ENCODE measurements at places on chromosomes 3 and 15. TPM values are rescaled to one million over a fixed set of nuclear protein-coding genes. Genes with fewer than 3 reads are reported as not detected.

- no peaks in the 10 kb centered on the region for H3K4me1 ChIP-seq
- H3K36me3 ChIP-seq = no peaks in the 10 kb centered on the region
- no peak overlapping the region for H3K4me3 ChIP-seq
- no peak overlapping the region for H3K27ac ChIP-seq
Measured at GRCh38 chr3:110618512-110619226, 452.9 kb upstream of the NECTIN3 start.

Gene SLC7A14
- 0.25 TPM for total RNA-seq

GRCh38 chr3:130853581-130853980, 40.3 kb upstream of the ATP2C1 start:
- H3K36me3 ChIP-seq = no peaks in the 10 kb centered on the region
- peaks cover 22% of the 10 kb centered on the region for H3K4me1 ChIP-seq
- DNase-seq = no peak
- H3K27ac ChIP-seq = no peak overlapping the region

DNA sequence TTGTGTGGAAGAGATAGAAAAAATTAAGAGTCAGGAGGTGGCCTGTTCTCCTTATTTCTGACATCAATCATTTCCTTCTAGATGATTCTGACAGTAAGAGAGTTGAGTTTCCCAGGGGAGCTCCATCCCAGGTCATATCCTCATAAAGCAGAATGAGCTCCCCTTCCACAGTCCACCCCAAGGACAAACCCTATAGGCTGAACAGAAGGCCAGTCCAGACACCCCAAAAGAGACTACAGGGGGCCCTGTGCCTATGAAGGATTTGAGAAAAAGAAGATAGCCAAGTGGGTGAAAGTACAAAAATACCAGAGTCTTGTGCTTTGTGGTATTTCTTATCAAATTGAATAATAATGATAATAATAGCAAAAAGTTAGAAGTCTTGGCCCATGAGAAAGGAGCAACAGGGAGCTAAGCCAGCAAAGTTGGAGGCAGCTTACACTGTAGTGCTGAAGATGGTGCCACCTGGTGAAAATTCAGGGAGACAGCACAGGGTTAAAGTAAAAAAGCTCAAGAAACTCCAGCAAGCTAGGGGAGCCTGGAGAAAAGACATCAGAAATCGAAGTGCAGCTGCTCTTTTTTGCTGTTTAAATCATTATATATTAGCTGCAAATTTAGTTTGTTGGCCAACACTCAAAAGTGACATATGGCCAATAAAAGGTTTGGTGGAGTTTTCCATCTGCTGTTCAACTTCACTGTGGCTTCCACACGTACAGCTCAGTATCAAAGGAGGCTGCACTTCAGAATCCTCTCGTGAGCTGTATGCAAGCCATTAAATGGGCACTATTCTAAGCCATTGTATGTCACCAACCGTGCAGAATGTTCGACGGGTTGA, 35.8 kb upstream of the SLC24A5 start:
- H3K36me3 ChIP-seq = no peaks in the 10 kb centered on the region
- no peak overlapping the region for H3K4me3 ChIP-seq
- no peaks in the 10 kb centered on the region for H3K4me1 ChIP-seq
- no peaks in the 10 kb centered on the region for H3K27me3 ChIP-seq
- H3K27ac ChIP-seq = no peak overlapping the region
- DNase-seq = no peak

Gene RBPMS2
- total RNA-seq = 0.63 TPM

- no peak overlapping the region for H3K4me3 ChIP-seq
- H3K4me1 ChIP-seq = no peaks in the 10 kb centered on the region
- H3K27me3 ChIP-seq = no peaks in the 10 kb centered on the region
- no peak overlapping the region for H3K27ac ChIP-seq
- no peak for DNase-seq
Measured at GRCh38 chr3:113243846-113244245, 32.5 kb downstream of the BOC start.

Gene KNG1
- total RNA-seq = not detected

DNA sequence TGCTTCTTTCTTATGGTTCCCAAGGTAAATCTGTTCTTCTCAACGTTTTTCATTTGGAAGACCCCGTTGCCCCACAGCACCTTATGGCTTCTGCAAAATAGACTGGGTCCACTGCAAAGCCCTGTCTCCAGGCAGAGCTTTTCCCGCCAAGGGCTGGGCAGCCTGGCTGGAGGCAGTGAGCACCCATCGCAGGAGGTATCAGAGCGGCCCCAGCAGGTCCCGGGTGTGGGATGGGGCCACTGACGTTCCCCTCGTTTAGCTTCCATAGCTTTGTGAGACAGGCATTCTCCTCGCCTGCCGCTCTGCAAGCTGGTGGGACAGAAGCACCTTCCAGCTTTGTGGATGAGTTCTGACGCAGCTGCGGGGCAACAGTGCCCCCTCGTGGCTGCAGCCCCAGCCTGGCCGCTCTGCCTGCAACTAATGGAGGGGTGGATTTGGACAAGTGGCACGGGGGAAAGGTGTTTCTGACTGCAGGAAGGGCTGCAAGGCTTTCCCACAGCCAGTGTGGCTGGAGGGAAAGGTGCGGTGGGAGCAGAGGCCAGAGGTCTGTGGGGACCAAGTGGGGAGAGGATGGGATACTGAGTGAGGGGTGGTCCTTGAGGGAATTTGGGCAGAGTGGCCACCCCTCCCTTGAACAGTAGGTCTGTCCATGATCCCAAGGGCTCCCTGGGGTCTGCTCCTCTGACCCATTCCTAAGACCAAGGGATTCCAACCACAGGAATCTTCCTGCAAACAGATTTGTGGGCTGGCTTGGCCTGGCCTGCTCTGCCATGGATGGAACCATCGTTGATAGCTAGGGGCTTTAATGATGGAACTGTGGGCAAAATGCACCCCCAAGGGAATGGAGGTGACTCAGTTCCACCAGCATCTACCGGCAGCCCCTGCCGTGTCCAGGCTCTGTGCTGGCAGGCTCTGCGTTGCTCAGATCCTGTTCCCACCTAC, 99.4 kb downstream of the FBLN2 start:
- H3K36me3 ChIP-seq = no peaks in the 10 kb centered on the region
- no peak overlapping the region for H3K27ac ChIP-seq
- H3K4me1 ChIP-seq = no peaks in the 10 kb centered on the region
- no peaks in the 10 kb centered on the region for H3K27me3 ChIP-seq

- H3K36me3 ChIP-seq = no peaks in the 10 kb centered on the region
- H3K4me1 ChIP-seq = no peaks in the 10 kb centered on the region
- no peak overlapping the region for H3K4me3 ChIP-seq
- no peak overlapping the region for H3K27ac ChIP-seq
- H3K27me3 ChIP-seq = no peaks in the 10 kb centered on the region
- no peak for DNase-seq
Measured at GRCh38 chr15:28955160-28955992, 69.6 kb downstream of the APBA2 start.

DNA sequence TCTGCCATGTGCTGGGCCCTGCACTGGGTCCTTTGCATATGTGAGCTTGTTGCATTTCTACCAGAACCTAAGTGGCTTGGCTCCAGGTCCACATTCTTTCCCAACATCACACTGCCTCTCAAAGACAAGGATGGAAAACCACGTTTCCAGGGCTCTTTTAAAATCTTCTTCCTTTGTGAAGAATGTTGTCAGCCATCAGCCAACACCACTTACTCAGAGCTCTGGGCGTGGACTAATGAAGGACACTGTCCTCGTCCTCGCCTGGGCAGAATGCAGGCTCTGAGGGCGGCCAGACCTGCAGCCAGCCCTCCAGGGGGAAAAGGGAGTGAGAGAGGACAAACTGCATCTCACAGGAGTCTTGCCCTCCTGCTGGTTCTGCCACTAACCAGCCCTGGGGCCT, 49.7 kb downstream of the MAGEF1 start:
- no peaks in the 10 kb centered on the region for H3K27me3 ChIP-seq
- no peak overlapping the region for H3K4me3 ChIP-seq
- no peaks in the 10 kb centered on the region for H3K4me1 ChIP-seq
- no peaks in the 10 kb centered on the region for H3K36me3 ChIP-seq
- no peak for DNase-seq
- no peak overlapping the region for H3K27ac ChIP-seq

DNA sequence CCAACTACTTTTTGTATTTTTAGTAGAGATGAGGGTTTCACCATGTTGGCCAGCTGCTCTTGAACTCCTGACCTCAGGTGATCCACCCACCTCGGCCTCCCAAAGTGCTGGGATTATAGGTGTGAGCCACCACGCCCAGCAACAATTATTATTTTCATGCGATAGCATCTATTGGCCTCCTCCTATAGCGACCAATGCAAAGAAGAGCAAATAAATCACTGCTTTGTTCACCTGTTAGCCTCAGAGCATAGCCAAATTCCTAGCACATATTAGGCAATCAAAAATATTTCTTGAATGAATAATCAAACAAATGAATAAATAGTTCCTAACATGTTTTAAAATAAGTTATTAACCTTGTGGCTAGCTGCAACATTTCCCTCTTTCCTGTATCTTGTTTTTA, 36.8 kb upstream of the TNFSF10 start:
- no peaks in the 10 kb centered on the region for H3K27me3 ChIP-seq
- peaks cover 11% of the 10 kb centered on the region for H3K4me1 ChIP-seq
- H3K36me3 ChIP-seq = no peaks in the 10 kb centered on the region
- H3K4me3 ChIP-seq = no peak overlapping the region
- H3K27ac ChIP-seq = no peak overlapping the region

GRCh38 chr15:44883199-44883877, 73.1 kb upstream of the TERB2 start:
- H3K4me1 ChIP-seq = no peaks in the 10 kb centered on the region
- no peaks in the 10 kb centered on the region for H3K36me3 ChIP-seq
- no peak for DNase-seq
- H3K27me3 ChIP-seq = no peaks in the 10 kb centered on the region
- H3K4me3 ChIP-seq = no peak overlapping the region

Gene CCR3
- total RNA-seq = not detected

Gene CCDC54
- not detected for total RNA-seq

Gene MKRN2OS
- 2.1 TPM for total RNA-seq

GRCh38 chr15:85284497-85284896, 95.9 kb upstream of the AKAP13 start:
- H3K27ac ChIP-seq = no peak overlapping the region
- H3K27me3 ChIP-seq = no peaks in the 10 kb centered on the region
- no peak overlapping the region for H3K4me3 ChIP-seq
- no peak for DNase-seq
- H3K36me3 ChIP-seq = no peaks in the 10 kb centered on the region

Gene PLXNB1
- total RNA-seq = 60.7 TPM

- no peak overlapping the region for H3K27ac ChIP-seq
- no peaks in the 10 kb centered on the region for H3K36me3 ChIP-seq
- H3K4me3 ChIP-seq = no peak overlapping the region
- H3K27me3 ChIP-seq = no peaks in the 10 kb centered on the region
Measured at GRCh38 chr3:42119561-42120355, 28.6 kb downstream of the TRAK1 start.

Gene APBA2
- total RNA-seq = 7.1 TPM

- H3K36me3 ChIP-seq = no peaks in the 10 kb centered on the region
- no peaks in the 10 kb centered on the region for H3K4me1 ChIP-seq
- no peaks in the 10 kb centered on the region for H3K27me3 ChIP-seq
- no peak overlapping the region for H3K27ac ChIP-seq
- no peak overlapping the region for H3K4me3 ChIP-seq
- DNase-seq = no peak
Measured at GRCh38 chr3:150094150-150094933, 123.6 kb upstream of the PFN2 start.

DNA sequence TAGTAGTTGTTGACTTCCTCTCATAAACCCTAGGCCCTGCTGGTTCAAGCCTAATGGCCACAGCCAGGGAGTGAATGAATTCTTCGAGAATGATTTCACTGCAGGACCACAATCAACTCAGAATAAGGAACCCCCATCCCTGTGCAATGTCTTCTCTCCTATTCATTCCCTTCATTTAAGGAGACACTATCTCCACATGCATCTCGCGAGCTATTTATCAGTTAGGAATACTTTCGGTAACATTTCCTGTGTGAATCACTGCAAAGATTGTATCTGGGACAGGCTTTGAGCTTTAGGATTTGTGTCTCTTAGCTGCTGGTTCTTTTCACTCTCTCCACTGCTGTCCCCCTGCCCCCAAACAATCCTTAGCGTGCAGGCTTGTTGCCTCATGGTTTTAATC, 94.4 kb downstream of the MYLK start:
- H3K4me1 ChIP-seq = no peaks in the 10 kb centered on the region
- no peak for DNase-seq

GRCh38 chr3:43906849-43907507, 216.2 kb downstream of the ABHD5 start:
- H3K4me1 ChIP-seq = no peaks in the 10 kb centered on the region
- no peak for DNase-seq
- H3K4me3 ChIP-seq = no peak overlapping the region
- H3K27ac ChIP-seq = no peak overlapping the region

Gene RETNLB
- total RNA-seq = not detected

Gene GOLGA8T
- 0.95 TPM for total RNA-seq

Gene GOLGA6L10
- 1.4 TPM for total RNA-seq

Gene TRAT1
- total RNA-seq = not detected

DNA sequence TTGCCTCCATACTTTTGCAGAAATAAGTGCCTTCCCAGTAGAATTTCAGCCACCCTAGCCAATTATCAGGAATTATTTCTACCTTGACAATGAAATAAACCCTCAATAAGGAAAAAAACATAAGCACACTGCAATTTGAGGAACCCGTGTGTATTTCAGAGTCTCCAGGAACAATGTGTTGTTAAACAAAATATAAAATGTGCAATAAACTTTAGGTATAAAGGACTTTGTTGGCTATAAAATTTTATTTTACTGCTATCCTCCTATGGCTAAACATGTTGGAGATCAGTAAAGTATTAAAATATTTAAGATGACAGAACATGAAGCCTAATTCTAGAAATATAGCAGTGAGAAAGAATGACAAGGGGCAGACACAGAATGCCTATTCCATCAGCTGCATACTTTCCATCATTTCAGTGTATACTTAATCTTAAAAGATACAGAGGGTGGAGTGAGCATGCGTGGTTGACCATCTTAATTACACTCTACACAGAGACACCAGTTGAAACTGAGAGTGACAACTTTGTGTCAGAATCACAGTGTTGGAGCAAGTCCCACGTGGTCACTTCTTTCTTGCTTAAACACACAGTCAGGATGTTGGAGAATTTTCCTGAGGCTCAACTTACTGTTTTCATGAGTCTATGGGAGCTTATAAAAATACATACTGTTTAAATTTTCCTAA, 79.0 kb upstream of the SUCLG2 start:
- no peak for DNase-seq
- no peak overlapping the region for H3K27ac ChIP-seq
- H3K4me1 ChIP-seq = no peaks in the 10 kb centered on the region
- no peak overlapping the region for H3K4me3 ChIP-seq
- no peaks in the 10 kb centered on the region for H3K36me3 ChIP-seq

Gene HRG
- not detected for total RNA-seq

Gene CHL1
- total RNA-seq = 0.41 TPM

Gene NANOGP8
- 0.78 TPM for total RNA-seq

DNA sequence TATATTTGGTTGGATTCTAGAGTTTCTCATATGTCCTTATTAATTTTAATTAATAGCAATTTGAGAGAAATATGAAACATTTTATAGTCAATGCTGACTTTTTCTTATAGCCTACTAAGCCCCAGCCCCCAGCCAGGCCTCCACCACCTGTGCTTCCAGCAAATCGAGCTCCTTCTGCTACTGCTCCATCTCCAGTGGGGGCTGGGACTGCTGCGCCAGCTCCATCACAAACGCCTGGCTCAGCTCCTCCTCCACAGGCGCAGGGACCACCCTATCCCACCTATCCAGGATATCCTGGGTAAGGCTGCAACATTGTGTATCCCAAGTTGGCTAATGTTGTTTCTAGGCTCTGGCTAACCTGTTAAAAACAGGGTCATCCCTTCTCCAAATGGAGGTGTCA, 66.7 kb downstream of the PDCD6IP start:
- H3K4me1 ChIP-seq = no peaks in the 10 kb centered on the region
- no peak overlapping the region for H3K4me3 ChIP-seq
- no peaks in the 10 kb centered on the region for H3K36me3 ChIP-seq
- no peak for DNase-seq
- no peaks in the 10 kb centered on the region for H3K27me3 ChIP-seq
- H3K27ac ChIP-seq = no peak overlapping the region

Gene COLQ
- 0.64 TPM for total RNA-seq

Data from pancreas (tissue), 10 donors.